SK-N-MC (cell line): ENCODE measurements at places on chromosomes 13 and 19.

DNA sequence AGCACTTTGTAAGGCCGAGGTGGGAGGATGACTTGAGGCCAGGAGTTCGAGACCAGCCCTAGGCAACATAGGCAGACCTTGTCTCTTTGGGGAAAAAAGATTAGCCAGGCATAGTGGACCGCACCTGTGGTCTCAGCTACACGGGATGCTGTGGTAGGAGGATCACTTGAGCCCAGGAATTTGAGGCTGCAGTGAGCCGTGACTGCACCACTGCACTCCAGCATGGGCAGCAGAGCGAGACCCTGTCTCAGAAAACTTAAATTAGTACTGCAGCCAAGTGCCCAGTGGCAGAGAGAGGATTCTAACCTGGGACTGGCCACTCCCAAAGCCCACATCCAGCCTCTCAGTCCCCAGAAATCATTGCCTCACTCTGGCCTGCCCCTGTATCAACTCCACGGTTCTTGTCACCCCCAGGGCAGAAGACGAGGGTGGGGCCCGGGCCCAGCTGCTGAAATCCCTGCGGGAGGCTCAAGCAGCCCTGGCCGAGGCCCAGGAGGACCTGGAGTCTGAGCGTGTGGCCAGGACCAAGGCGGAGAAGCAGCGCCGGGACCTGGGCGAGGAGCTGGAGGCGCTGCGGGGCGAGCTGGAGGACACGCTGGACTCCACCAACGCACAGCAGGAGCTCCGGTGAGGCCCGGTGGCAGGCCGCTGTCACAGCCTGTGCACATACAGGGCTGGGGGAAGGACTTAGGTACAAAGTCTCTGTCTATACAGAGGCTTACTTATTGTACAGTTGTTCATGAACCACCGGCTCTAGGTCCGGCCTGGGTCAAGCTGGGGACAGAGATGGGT lies 53.4 kb downstream of the KCNC3 start:
- DNase-seq = no peak

GRCh38 chr19:7986321-7987113 lies 18.9 kb downstream of the ELAVL1 start:
- DNase-seq = no peak

DNA sequence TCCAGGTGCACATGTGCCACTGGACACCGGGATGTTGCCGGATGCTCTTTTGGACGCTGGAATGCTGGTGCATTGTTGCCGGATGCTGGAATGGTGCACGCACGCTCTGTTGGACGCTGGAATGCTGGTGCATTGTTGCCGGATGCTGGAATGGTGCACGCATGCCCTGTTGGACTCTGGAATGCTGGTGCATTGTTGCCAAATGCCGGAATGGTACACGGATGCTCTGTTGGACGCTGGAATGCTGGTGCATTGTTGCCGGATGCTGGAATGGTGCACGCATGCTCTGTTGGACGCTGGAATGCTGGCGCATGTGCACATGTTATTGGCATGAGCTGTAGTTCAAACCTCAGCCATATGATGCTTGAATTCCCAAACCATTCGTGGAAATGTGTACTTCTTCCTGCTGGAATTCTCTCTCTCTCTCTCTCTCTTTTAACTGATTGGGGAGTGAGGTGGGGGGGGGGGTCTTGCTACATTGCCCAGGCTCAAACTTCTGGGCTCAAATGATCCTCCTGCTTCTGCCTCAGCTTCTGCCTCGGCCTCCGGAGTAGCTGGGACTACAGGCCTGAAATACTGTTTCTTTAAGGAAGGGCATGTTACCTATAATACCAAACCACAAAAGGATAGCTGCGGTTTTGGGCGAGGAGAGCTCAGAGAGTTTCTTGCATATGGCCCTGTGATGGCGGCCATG lies 1.2 kb upstream of the MCF2L start:
- DNase-seq = no peak

DNA sequence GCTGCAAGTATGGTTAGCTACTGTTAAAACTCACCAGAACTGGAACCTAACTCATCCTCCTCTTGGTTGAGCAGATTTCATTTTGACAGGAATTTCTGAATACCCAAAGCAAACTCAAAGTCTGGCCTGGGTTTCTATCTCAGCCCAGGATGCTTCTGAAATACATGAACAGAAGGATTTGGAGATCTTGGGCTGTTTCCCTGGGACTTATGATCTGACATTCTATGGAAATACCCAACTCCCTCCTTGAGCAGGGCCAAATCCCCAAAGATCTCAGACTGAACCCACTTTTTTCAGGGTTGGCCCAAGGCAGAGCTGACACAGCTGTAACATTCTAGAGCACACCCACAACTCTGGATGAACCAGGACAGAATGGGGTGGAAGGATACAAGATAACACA lies 1.1 kb upstream of the ITM2B start:
- DNase-seq = no peak

GRCh38 chr13:112052213-112052612 lies 14.7 kb upstream of the SOX1 start:
- no peak for DNase-seq
